Activated T-cell treated with anti-CD3 and anti-CD28 coated beads, Interleukin-2, amount 50 U/mL, for 72 hours (primary cell): ENCODE measurements at places on chromosomes 5 and 9.
A peak's percentile ranks its signal among the peaks of the same experiment; 100 is the strongest.

DNA sequence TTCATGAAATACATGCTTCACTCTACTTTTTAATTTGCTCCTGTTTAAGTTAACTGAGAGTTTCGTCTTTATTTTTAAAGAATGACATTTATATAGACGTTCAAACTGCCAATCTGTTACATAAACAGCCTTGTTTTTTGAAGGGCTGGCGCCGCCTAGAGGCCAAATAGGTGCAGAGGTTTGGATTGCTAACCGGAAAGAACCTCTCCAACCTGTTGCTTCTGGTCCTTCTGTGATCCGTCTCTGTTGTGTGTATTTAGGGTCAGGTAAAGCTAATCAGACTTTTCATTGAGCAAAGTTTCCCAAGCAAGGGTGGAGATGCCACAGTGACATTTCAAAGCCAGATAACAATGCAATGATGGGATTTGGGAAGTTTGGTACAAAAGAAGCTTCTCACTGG, 39.5 kb upstream of the GLIS3 start:
- peak; percentile 80 for DNase-seq

- no peak for DNase-seq
Measured at GRCh38 chr9:7033076-7034045, 275.6 kb downstream of the KDM4C start.

GRCh38 chr5:10527281-10527950, 36.5 kb upstream of the ANKRD33B start:
- DNase-seq, result no peak

DNA sequence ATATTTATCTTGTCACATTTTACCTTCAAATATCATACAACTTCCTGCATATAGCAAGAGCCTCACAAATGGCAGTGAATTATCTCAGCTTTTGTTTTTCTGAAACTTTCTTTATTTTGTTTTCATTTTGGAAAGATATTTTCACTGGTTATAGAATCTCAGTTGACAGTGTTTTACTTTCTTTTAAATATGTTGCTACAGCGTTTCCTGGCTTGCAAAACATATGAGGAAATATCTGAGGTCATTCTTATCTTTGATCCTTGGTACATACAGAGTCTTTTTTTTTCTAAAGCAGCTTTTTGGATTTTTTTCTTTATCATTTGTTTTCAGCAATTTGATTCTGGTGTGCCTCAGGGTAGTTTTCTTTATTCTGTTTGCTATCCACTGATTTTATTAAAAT, 77.6 kb upstream of the CEP78 start:
- DNase-seq, result no peak

DNA sequence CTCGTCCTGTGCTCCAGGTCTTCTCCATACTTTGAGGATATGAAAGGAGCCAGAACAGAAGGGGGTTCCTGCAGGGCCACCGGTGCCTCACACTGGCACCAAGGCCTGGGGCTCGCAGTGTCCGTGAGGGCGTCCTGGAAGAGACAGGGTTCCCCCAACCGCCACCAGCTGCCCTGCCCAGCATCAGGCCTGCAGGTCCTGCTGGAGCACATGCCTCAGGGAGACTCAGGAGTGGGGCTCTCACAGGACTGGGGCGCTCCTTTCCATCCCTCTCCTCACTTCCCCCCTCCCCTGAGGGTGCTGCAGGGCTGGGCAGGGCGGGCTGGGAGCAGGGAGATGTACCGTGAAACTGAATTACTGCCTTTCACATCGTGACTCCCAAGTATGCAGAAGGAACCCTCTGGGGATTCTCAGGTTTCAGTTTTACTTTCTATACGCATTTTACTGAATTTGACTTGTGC, 31.7 kb downstream of the CEP72 start:
- no peak for DNase-seq

GRCh38 chr5:170067152-170067551, 38.5 kb upstream of the FOXI1 start:
- DNase-seq, result no peak
